ENCODE measurements at places on chromosomes 2 and 18. TPM values are rescaled to one million over a fixed set of nuclear protein-coding genes. Genes with fewer than 3 reads are reported as not detected.

DNA sequence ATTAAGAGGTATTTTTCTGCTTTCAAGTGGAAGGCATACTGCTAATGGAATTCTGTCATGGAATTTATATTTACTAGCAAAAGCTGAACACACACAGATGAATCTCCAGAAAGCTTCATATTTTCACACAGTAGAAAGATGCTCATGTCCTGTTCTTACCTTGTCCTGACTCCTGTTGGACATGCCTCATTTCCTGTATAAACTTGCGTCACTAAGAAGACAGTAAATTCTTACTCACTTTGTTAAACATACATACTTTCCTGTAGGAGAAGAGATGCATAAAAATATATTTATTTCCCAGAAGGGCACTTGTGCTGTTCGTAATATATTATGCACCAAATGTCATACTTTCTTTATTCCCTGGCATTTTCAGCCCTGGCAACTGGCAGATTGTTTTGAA is 238.3 kb upstream of the RASGRP3 start:
- H3K27ac ChIP-seq = no peak overlapping the region
- peaks cover 18% of the 10 kb centered on the region for H3K27me3 ChIP-seq
- DNase-seq = no peak
- no peaks in the 10 kb centered on the region for H3K4me1 ChIP-seq
- H3K36me3 ChIP-seq = no peaks in the 10 kb centered on the region

TOGARAM2 gene
- total RNA-seq = 15.0 TPM

DNA sequence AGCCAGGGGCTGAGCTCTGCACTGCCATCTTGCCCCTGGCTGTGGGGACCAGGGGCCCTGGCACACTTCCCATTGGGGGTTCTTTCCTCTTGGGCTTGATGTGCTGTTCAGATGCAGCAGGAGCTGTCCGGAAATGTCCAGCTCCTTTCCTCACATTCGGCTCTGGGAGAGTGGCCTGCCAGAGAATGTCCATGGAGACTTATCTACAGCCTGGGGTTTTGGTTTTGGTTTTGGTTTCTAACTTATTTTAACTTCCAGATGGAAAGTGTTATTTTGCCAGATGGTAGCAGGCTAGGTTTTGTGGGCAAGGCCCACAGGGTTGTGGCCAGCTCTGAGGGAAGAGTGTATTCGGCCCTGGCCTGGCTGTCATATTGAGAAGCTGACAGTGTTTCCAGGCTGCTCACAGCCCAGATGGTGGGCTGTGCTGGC is 177.3 kb downstream of the ANKRD30B start:
- no peaks in the 10 kb centered on the region for H3K36me3 ChIP-seq
- no peaks in the 10 kb centered on the region for H3K27me3 ChIP-seq
- DNase-seq = no peak
- no peak overlapping the region for H3K27ac ChIP-seq
- no peak overlapping the region for H3K4me3 ChIP-seq

- H3K4me1 ChIP-seq = no peaks in the 10 kb centered on the region
- no peak for DNase-seq
- H3K36me3 ChIP-seq = no peaks in the 10 kb centered on the region
- no peak overlapping the region for H3K27ac ChIP-seq
Measured at GRCh38 chr18:57687970-57688369, 66.3 kb upstream of the NARS1 start.

GRCh38 chr2:119439574-119440500 is 8.2 kb downstream of the TMEM37 start:
- no peaks in the 10 kb centered on the region for H3K27me3 ChIP-seq
- DNase-seq = no peak
- H3K4me3 ChIP-seq = no peak overlapping the region
- H3K36me3 ChIP-seq = no peaks in the 10 kb centered on the region

DNA sequence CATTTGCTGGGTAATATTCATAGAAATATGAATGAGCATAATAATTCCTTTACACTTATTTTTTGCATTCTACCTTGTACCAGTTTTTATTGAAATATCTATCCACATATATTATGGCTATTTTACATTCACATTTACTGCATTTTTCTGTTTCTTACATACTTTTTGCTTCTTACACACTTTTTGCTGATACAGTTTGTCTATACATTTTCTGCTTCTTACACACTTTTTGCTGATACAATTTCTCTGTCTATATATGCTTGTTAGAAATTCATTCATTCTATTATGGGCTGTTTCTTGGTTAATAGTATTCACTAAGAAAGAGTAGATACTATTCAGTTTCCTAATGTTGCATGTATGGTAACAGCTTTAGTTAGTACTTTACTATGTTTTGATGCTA is 16.9 kb upstream of the STAMBP start:
- no peaks in the 10 kb centered on the region for H3K36me3 ChIP-seq
- H3K27ac ChIP-seq = no peak overlapping the region
- no peak for DNase-seq
- H3K4me1 ChIP-seq = peaks cover 10% of the 10 kb centered on the region

SPDYA gene
- total RNA-seq = 1.6 TPM
